ENCODE measurements at places on chromosomes 7 and 10.

- DNase-seq = no peak
Measured at GRCh38 chr10:90985321-90985933, 64.5 kb upstream of the ANKRD1 start.

DNA sequence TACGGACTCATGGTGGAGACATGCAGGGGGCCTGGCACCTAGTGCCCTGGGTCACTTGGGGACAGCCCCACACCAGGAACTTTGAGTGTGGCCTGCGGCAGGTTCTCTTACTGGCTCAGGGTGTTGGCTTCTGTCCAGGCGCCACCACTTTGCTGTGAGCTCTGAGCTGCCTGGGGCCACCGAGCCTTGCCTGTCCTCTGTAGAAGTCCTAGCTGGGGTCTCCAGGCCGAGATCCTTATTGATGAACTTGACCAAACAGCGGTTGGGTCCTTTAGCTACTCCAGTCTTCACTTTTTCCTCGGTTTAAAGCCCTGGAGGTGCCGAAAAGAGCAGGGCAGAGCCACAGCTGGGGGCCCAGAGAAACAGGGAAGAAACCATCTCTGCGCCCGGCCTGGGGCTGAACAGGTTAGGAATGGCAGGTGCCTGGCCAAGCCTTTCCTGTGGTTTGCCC lies 41.3 kb downstream of the ZNF467 start:
- DNase-seq = no peak

DNA sequence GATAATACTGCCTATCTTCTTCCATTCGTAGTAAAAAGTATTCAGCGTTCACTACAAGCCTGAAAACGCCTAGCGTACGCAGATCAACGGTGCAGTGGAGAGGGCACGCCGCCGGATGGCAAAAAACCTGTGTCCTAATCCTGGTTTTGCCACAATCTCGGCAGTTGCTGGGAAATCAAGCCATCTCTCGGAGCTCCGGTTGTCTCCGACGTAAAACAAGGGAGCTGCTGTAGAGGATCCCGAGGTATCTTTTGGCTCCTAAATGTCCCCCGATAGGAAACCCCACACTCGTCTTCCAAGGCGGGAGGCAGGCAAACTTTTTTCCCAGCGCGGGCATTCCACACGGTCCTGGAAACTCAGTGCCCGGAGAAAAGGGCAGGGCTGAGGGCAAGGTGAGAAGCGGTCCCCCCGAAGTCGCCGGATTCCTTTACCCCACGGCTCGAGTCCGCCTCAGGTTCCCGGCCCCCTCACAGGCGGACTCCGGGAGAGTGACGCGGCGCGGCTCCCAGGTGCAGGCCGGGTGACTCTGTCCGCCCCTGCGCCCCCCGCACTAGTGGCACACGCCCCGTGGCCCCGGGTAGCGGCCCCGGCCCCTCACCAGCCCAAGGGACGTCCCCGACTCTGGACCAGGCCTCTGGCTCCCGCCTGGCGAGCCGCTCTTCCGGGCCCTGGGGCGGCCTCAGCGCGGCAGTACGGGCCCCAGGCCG lies 649 bp downstream of the IDE start:
- DNase-seq = no peak

DNA sequence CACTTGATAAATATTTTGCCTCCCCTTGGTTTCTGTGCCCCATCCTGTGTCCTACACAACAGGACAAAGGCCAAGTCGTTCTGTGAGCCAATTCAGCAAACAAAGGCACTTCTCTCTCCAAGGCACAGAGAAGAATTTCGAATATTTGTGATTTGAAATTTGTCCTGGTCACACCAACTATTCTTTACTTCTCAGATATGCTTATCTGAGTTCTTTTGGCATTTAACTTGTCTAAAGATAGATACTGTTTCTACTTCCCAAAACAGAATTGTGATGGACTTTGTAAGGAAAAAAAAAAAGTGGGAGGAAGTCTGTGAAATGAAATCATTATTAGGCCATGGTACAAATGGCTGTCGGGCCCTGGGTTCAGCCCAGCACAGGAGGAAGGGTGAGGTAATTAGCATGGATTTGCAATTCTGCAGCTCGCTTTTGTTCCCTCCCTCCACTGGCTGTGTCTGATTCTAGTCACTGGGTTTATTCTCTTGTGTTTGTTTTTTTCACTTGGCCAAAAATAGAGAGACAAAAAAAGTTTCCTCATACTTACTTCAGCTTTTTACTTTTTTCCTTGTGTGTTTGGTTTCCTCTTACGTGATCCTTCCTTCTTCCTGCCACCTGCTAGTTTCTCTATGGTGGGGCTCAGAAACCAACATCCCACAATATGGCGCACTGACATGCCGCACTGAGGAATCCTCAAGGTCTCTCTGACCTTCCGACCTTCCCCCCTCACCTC lies 108.2 kb upstream of the MKLN1 start:
- no peak for DNase-seq

DNA sequence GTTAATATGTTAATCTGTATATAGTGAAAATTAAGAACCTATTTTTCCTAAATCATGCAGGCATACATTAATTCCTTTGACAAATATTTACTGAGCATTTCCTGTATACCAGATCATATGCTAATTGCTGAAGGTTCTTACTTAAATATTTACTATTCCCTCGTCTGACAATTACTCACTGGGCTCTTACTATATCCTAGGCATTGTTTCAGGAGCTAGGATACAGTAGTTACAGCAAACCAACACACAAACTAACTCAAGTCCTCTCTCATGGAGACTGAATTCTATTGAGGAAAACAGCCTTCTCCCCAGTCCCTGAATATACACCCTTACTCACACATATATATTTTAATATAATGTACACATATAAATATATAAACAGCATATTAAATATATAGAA lies 786.0 kb downstream of the NRG3 start:
- DNase-seq = no peak

- DNase-seq = no peak
Measured at GRCh38 chr10:71952745-71953144, 11.4 kb upstream of the CHST3 start.

DNA sequence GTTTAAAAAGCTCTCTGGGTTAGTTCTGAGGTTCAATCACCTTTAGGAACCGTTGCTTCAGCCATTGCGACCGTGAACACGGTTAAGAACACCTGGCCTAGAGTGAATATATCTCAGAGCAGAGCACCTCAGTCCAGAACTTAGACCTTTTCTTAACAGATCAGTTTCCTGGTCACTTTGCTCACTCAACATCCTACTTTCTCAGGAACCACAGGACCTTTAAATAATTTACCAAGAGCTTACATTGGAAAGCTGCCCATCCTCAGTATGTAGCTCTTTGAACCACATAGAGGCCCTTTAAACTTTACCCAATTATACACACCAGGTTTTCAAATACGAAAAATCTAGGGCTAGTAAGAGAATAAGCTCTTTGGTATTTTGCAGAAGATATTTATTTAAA lies 153.2 kb downstream of the NRBF2 start:
- no peak for DNase-seq

- DNase-seq = no peak
Measured at GRCh38 chr10:120984221-120984620, 133.1 kb downstream of the WDR11 start.

DNA sequence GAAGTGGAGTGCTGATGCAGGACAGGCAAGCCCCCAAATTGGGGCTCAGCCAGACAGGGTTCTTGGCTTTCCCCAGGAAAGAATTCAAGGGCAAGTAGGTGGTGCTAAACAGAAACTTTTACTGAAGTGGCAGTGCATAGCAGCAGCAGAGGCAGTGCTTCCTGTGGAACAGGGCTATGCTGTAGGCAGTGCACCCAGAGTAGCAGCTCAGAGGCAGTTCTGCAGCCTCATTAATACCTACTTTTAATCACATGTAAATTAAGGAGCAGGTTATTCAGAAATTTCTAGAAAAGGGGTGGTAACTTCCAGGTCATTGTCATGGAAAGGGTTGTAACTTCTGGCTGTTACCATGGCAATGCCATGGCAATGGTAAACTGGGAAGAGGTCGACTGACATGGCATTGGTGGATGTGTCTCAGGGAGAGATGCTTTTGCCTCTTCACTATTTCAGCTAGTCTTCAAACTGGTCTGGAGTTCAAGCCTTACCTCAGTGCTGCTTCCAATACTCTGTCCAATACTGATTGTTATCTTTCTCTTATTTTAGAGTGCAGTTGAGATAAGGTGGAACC lies 29.2 kb downstream of the PRSS58 start:
- DNase-seq = no peak

DNA sequence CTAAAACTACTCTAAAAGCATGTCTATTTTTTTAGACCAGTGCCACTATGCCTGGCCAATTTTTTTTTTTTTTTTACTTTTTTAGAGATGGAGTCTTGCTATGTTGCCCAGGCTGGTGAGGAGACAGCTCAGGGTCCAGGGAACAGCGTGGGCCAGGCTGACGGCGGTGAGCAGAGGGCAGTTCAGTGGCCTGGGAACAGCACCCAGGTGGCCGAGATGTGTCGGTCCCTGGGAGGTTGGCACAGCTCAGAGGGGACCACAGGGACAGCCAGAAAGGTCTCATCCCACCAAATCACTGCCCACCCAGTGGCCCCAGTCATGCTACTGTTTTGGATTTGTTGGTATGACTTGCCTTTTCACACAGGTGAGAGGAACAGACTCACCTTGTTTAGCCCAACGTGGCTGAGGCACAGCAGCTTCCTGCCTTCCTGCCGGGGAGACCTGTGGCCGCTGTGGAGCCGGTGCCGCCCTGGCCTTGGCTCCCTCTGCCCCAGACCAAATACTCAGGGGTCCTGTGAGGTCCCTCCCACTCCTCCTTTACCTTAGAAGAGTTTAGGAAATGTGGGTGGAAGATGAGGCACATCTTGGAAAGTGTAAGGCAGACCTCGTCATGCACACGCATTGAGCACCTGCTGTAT lies 109.6 kb downstream of the PTPRE start:
- DNase-seq = no peak

DNA sequence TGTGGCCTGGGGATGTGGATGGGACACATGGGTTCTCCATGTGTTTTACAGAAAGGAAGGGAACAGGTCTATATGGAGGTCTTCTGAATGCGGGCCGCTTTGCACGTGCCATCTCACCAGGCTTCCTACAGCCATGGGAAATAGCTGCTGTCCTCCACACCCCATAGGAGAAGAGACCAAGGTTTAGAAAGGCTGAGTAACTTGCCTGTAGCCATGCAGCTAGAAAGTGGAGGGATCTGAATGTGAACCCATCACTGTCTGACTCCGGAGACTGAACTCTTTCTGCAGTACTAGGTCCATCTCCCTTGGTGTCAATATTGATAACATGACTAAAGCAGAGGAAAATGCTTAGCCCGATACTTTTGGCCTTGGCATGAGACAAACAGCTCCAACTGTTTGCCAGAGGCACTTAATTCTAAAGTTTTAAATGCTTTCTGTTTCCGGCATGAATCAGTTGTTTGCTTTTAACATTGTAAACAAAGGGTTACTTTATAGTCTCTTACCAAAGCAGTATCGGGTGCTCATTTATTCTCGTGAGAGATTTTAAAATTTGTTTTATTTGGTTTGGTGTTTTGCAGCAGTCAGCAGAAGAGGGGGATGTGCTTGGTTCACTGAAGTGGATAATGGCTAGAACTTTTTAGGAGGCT lies 64.8 kb upstream of the LOXL4 start:
- DNase-seq = no peak

DNA sequence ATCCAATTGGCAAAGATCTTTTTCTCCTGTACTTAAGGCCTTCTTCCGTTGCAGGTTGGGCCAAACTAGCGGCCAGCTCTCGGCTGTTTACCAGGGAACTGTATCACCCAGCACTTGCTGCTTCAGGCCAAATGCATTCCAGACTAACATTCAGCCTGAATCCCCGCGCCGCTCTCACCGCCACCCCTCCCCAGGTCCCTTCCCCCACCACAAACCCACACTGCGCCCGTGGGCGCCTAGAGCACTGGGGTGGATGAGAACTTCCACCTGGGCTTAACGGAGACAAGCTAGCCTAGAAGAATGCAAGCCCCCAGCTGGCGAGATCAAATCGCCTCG lies 676 bp downstream of the TCAF1 start:
- DNase-seq = peak; percentile 62

DNA sequence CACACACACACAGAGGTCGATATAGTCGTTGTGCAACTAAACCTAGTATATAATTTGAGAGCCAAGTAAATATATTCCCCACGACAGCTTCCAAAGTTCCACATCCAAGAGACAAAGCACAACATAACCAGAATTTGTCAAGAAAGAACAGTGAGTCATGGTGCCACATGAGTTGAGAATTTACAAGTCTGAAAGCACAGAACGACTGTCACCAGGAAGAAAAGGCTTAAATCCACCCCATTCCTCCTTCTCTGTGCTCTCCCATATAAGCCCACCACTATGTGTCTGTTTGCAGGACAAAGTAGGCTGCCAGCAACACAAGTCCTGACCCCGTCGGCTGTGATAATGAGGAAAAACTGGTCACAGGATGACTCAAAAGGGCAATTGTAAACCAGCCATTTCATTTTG lies 32.8 kb downstream of the GSAP start:
- no peak for DNase-seq

- DNase-seq = no peak
Measured at GRCh38 chr7:119482209-119482608, 790.8 kb upstream of the KCND2 start.

- DNase-seq = no peak
Measured at GRCh38 chr7:156334636-156335035, 305.9 kb upstream of the RNF32 start.

DNA sequence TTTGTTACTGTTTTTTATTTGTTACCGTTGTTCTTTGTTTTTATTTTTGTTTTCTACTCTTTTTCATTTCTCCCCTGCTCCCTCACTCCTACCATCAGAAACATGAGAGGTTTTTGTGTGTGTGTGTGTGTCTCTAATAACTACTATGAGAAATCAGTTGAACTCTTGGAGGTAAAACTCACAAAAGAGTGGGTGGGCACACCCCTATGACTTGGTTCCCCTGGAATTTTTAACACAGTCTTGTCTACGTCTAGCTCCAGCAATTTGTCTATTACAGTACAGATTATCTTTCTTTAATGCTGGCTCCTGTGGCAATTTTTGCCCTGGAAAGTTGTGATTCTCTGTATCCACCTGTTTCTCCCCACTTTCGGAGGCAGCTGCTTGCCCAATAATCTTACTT lies 56.2 kb downstream of the AOAH start:
- DNase-seq = no peak
